ENCODE measurements at places on chromosomes 16 and 17.

GRCh38 chr17:21164620-21165019, 37.9 kb downstream of the DHRS7B start:
- no peak for DNase-seq

- DNase-seq = no peak
Measured at GRCh38 chr16:75746359-75746758, 20.1 kb upstream of the CPHXL start.

DNA sequence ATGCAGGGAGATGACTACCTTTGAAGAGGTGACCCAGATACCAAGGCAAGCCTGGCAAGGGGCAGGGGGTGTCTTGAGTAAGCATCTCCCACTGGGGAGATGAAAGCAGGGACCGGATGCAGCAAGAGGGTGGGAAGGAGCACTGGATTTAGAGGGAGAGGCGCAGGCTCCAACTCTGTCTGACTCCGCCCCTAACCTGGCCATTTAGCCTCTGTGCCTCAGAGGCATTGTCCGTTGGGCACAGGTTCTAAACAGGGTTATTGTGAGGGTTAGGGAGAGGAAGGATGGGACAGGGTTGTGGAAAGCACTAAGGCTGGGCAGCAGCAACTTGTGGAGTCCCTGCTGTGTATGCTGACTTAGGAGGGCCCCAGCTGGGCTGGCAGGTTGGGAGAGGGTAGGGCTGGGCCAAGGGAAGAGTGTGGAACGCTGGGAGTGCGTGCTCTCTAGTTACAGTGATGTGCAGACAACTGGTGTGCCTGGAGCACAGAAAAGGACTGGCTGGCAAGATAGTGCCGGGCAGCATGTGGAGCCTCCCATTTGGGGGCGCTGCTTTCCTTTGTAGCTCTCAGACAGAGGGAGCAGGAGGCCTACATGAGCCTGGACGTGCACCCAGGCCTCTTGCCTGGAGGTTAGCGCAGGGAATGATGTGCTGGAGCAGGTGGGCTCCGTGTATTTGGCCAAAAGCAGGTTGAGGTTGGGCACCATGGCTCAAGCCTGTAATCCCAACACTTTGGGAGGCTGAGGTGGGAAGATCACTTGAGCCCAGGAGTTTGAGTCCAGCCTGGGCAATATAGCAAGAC, 26.2 kb downstream of the TBX2 start:
- no peak for DNase-seq

GRCh38 chr16:79381603-79382042, 218.9 kb downstream of the MAF start:
- DNase-seq = no peak

GRCh38 chr16:77271532-77272426, 72.6 kb downstream of the SYCE1L start:
- DNase-seq = no peak

- DNase-seq = no peak
Measured at GRCh38 chr17:332558-333322, 19.9 kb downstream of the RPH3AL start.

GRCh38 chr17:79798299-79799173, 1.7 kb upstream of the CBX8 start:
- no peak for DNase-seq

DNA sequence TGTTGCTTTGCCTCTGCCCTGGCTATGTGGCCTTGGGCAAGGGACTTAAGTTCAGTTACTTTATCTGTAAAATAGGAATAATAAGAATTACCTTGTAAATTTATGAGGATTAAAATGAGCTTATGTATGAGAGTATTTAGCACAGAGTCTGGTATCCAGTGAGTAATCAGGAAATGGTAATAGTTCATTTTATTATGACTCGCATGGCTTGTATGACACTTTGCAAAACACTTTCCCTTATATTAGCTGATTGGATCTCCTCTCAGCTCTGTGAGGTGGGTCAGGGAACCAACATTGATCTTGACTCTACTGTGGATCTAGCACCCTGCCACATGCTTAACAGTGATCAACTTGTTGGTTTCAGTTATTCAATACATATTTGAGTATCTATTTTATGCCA, 8.3 kb upstream of the CDH3 start:
- DNase-seq = no peak

DNA sequence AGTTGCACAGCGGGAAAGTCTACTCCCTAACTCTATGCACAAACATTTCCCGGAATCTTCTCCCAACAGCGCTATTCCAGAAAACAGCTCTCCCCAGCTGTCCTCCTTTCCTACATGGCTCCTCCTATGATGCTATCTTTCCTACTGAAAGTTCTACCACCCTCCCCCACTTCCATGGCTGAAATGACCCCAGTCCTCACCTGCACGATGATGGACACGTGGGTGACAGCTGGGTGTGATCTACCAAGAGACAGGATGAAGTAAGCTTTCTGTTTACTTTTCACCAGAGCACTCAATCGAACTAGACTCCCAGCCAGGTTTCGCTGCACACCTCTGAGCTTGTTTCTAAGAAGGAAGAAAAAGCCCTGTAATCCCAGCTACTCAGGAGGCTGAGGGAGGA, 10.7 kb downstream of the CTC1 start:
- no peak for DNase-seq

GRCh38 chr17:11296994-11297393, 56.0 kb downstream of the SHISA6 start:
- no peak for DNase-seq

DNA sequence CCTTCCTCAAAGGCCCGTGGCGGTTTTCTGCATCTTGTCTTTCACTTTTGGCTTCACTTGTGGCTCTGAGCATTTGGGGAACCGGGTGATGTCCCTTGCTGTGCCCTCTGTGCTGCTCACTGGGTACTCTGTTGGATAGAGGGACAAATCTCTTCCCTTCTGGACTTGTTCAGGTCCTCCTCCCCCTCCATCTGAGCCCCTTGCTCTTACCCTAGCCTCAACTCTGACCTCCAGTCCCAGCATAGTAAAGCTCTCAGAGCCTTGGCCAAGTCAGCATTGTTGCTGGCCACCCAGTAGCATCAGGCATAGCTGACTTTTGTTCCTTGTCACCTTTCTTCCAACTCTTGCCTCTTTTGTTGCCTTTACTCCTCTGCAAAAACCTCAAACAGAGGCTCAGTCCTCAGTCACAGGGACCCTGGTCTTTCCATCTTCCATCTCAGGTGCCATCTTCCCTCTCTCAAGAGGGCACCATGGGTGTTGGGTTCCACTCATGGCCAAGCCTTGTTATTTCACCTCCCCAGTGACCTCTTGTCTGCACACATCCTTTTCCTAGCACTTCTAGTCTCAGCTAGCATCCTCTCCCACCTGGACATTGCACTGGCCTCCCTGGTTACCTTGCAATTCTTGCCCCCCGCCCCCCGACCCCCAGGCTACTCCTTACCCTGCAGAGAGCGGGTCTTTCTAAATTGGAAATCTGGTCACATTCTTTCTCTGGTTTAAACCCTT, 393 bp upstream of the PSMB10 start:
- no peak for DNase-seq

GRCh38 chr16:86316967-86317812, 193.1 kb upstream of the FOXF1 start:
- no peak for DNase-seq

GRCh38 chr17:40810494-40810893, 10.7 kb upstream of the KRT28 start:
- DNase-seq = no peak

GRCh38 chr17:74777901-74778515, 1.9 kb upstream of the NAT9 start:
- DNase-seq = no peak

DNA sequence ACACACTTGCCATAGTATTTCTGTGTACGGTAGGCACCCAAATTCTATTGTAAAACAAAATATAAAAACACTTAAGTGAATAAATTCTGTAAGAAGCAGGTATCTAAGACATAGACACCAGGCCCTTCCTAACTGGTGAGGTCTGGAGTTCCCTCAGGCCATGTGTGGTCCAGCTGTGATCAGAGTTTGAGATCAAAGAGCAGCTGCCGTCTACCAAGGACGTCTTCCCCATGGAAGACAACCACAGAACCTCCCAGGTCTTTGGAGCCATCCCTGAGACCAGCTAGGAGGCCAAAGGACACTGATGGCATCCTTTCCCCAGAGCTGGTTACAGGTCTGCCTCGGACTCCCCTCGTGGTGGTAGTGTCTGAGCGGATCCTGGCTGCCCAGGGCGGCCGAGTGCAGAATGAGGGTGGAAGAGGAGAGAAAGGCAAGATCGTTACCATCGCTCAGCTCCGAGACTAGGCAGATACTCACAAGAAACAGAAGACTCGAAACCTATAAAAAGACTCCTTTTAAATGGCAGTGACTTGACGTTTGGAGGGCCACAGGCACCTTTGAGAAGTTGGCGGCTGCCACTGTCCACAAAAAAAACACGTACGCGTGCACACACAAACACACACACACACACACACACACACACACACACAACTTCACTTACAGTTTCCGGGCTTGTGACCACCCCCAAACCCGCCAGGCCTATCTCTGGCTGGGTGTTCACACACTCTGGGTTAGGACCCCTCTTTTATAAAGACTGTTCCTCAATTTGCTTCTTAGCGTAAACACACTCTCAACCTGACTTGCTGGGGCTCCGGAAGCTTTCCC, 7.5 kb downstream of the TIMP2 start:
- DNase-seq = no peak

DNA sequence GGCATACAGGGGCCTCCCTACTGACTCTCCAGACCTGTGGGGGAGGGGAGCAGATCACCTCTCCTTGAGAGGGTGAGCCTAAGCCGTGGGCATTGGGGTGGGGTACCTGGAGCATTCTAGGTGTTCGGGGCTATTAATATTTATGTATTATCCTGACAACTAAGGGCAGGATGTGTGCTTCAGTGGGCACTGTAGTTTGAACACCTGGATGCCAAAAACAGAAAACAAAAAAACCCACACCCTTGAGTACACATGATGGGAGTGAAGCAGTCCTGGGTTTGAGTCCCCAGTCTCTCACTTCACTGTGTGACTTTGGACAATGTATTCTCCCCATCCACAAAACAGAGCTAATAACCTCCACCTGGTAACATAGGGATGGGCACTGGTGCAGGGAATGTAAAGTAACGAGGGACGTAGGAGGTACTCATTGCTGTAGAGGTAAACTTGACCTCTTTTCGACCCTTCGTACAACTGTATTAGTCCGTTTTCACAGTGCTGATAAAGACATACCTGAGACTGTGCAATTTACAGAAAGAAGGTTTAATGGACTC, 257.8 kb downstream of the CPPED1 start:
- no peak for DNase-seq
